ENCODE measurements at places on chromosomes 4 and X.

DNA sequence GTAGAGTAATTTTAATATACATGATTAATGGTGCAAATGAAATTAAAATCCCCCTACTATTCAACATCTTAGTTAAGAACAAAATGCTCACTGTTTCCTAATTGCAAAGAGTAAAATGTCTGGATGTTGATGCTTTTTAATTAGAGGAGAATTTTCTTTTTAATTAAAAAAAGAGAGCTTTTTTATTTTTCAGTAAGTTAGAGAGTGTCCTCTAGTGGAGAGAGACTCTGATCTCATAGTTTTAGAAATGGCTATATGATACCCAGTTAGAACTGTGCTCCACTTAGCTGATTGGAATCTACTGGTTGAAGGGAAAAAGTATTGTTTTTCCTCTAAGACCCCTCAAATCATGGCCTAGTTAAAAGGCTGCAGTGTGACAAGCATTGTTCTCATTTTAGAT is 312.0 kb upstream of the MAGEB2 start:
- no peak for DNase-seq

DNA sequence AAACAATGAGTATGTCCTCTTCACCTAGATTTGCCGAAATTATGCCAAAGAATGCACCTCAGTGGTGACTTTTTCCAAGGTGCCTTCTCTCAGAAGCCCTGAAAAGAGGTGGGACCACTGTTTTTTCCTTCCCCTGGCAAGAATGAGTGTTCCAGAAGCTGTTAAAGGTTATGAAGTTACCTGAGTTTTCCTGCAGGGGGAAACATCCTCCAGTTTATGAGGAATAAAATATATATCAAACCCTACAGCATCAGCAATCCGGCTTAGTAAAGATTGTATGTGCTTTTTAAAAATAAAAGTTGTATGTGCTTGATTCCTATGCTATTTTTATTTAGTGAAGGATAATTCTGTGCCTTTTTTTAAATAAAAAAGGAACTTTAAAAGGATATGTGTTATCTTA is 73.3 kb downstream of the RBM46 start:
- DNase-seq: no peak

GRCh38 chr4:156473151-156473550 is 498.4 kb downstream of the PDGFC start:
- DNase-seq: no peak

- no peak for DNase-seq
Measured at GRCh38 chrX:140274811-140275525, 229.9 kb downstream of the SOX3 start.

GRCh38 chr4:36227913-36228312 is 16.4 kb downstream of the ARAP2 start:
- no peak for DNase-seq

- DNase-seq: peak; percentile 68
Measured at GRCh38 chr4:8241895-8242696, 27.5 kb upstream of the HTRA3 start.

DNA sequence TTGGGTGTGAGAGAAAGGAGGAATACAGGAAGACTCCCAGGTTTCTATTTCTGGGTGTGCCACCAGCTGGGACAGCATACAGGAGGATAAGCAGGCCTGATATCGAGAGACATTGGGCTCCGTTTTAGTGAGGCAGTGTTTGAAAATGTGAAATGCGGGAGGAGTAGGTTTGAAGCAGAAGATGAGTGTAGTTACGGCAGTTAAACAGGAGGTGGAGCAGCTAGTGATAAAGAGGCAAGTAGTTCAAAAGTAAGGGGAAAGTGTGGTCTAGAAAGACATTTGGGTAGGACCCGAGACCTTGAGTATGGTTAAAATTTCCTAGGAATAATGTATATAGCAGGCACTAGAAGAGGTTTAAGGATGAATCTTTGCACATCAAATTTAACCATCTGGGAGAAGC is 42.4 kb downstream of the DCUN1D4 start:
- no peak for DNase-seq

Measured in stimulated activated CD8-positive, alpha-beta memory T cell treated with anti-CD3 and anti-CD28 coated beads, Interleukin-2, amount 100 ng/mL, for 1 hour (primary cell).